ENCODE measurements at places on chromosomes 4 and X.

GRCh38 chr4:83251447-83251830, 33.2 kb downstream of the COQ2 start:
- DNase-seq: no peak

- no peak for DNase-seq
Measured at GRCh38 chr4:95317085-95317793, 231.5 kb downstream of the UNC5C start.

DNA sequence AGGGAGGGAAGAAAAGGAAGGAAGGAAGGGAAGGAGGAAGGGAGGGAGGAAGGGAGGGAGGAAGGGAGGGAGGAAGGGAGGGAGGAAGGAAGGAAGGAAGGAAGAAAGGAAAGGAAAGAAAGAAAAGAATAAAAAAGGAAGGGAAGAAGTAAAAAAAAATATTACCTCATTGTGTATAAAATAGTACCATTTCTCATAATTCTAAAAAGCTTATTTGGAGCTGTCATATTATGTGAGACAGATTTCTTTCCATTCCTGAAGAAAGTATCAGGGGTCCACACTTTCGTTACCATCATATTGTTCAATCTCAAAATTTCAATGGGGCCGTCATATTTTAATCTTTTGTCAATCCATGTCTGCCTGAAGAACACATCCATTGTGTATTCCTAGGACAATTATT, 16.1 kb downstream of the GABRA4 start:
- no peak for DNase-seq

DNA sequence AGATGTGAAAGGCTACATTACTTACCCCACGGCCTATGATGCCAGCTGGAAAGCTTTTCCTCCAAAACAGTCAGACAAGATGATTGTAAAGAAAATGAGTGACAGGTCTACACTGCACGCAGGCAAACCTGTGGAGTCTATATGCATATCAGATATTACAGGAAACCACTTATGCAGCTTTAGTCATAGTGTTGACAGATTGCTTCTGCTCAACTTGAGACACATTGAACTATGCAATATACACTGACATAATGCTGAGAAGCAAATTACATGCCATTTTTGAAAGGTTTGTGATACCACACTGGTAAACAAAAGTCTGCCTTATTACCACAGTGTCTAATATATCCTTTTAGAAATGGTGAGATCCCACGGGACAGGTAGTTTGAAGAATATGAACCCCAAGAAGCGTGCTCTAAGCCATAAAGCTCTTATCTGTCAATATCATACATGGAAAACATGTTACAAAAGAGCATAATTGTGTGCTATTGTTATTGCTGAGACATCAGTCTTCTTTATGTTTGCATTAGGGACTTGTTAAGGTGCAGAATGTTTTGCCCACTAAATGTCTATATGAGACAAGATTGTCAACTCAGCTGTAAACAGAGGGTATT, 1835.8 kb upstream of the TENM3 start:
- DNase-seq: no peak

DNA sequence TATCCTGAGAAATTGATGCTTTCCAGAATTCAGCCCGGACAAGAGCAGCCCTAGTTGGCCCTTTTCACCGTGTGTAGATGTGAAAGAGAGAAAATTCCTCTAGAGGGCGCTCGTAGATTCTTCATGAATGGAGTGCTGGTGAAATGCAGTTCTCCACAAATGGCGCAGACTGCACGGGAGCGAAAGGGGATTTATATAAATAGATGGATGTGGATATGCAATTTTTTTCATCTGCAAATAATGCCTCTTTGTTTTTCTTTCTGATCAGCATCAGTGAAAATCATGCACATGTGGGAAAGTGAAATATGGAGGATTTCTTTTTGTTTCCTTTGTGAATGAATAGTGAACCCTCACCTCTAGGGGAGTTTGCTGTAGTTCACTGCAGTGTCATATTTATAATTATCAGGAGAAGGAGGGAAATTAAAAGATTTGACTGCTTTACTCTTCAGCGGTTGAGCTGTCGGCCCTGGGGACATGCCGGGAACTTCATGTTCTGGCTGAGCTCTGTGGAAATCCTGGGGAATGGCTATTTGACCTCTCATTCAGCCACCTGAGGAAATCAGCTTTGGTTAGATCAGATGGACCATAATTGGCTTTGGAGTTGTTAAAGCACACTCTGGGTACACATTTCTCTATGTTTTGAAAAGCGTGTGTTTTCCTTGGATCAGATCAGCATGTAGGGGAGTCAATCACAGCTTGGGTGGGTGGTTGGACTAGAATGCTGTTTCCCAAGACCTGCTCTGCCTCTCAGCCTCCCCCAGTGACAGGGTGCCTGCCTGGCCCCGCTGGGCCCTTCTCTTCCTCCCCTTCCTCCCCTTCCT, 115.0 kb upstream of the SHISA3 start:
- no peak for DNase-seq

DNA sequence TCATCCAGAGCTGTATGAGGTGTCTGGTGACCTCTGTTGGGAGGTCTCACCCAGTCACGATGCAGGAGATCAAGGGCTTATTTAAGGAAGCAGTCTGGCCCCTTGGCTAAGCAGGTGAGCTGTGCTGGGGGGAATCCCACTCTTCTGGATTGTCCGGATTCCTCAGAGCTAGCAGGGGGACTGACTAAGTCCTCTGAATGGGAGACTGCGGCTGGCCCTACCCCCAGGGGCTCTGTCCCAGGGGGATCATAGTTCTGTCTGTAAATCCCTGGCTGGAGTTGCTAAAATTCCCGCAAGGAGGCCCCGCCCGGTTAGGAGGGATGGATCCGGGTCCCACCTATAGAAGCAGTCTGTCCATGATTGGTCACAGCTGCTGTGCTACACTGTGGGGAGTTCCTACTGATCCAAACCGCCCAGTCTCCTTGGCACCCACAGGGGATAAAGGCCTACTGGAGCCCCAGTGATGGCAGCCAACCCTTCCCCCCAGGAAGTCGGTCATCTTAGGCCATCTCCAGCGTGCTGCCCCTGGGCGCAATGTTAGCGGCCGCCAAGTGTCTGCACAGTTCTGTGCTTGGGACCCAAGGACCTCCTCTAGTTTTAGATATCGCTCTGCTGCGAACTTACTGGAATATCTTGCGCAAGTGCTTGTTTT, 118.2 kb upstream of the KLF8 start:
- no peak for DNase-seq

DNA sequence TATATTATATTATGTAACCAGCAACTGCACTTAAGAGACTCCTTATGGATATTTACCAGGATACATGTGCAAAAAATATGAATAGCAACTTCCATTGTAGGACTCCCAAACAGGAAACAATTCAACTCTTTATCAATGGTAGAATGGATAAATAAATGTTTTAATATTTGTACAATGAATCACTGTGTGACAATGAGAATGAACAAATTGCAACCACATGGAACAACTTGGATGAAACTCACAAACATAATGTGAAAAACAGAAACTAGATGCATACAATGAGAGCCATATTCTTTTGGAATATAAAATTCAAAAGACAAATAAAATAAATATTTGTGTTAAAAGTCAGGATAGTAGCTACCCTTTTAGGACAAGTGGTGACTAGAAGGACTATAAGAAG, 1015.7 kb downstream of the TECRL start:
- no peak for DNase-seq

GRCh38 chr4:102477657-102478056, 23.5 kb upstream of the NFKB1 start:
- DNase-seq: no peak

DNA sequence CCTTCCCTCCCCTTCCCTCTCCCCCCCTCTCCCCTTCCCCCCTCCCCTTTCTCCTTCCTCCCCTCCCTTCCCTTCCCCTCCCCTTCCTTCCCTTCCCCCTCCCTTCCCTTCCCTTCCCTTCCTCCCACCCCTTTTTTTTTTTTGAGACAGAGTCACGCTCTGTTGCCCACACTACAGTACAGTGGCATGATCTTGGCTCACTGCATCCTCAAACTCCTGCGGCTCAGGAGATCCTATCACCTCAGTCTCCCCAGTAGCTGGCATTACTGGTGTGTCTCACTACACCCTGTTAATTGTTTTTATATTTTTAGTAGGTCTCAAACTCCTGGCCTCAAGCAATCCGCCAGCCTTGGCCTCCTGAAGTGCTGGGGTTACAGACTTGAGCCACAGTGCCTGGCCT, 66.6 kb downstream of the TBC1D9 start:
- DNase-seq: no peak

- DNase-seq: no peak
Measured at GRCh38 chrX:115344885-115345614, 55.5 kb downstream of the LUZP4 start.

DNA sequence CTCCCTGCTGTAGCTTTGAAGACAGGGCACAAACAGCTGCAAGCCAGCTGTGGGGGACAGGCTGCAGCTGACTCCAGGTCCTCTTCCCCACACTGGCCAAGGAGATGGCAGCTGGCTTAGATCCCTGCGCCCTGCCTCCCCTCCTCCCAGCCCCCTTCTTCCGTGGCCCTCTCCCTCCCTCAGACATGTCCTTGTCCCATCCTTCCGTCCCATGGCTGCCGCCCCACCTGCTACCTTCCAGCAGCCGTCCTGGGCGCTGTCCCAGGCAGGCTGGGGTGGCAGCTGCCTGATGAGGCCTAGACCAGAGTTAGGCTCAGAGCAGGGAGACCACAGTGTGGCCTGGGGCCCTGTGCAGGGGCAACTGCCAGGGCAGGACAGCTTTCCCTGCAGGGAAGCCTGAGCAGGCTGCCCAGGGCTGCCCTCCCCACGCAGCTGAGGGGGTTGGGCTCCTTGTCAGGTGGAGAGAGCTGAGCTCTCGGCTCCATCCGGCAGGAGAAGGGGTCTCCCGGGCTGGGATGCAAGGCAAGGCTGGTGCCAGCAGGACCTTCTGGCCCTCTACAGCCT, 3.3 kb upstream of the BGN start:
- no peak for DNase-seq

DNA sequence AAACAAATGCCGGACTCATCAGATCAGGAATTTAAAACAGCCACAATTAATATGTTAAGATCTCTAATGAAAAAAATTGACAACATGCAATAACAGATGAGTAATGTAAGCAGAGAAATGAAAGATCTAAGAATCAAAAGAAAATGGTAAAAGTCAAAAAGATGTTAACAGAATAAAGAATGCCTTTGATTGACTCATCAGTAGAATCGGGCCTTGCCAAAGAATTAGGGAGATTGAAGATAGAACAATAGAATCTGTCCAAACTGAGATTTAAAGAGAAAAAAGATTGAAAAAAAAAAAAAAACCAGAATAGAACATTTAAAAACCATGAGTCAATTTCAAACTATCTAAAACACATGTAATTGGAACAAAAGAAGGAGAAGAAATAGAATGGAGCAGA, 25.9 kb upstream of the GUCY1A1 start:
- no peak for DNase-seq

DNA sequence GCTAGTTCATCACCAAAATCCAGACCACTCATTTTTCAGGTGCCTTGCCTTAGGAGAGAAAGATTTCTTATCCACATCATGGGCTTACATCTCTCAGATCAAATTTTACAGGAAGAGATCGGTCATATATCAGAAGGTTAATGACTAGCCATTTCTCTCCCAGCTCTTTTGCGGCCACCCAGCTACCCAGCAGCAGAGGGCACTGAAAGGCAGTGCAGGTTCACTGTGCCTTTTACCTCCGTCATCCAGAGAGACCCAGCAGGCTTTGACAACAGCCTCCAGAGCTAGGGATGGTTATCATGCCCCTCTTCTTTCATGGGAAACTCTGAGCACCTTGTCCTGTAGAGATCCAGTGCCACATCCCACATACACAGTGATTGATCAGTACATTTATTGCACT, 384.8 kb downstream of the AFF2 start:
- no peak for DNase-seq

DNA sequence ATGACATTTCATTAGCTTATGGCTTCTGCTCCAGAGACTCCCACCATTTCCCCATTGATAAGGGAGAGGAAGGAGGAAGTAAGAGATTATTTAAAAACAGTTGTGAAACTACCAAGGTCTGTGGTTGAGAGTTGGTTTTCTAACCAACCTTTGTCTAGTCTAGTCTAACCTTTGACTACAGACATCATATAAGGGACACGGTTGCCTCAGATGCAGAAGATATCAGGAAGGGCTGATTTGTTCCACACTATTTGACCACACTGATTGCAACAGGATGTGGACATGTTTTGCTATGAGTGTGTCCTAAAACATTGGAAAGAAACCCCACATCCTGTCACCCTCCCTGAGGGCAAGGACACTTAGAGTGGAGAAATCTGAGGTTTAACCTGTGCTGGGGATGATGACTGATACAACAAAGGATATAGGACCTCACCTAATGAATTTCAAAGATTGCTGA, 53.0 kb downstream of the COQ2 start:
- peak; percentile 13 for DNase-seq

DNA sequence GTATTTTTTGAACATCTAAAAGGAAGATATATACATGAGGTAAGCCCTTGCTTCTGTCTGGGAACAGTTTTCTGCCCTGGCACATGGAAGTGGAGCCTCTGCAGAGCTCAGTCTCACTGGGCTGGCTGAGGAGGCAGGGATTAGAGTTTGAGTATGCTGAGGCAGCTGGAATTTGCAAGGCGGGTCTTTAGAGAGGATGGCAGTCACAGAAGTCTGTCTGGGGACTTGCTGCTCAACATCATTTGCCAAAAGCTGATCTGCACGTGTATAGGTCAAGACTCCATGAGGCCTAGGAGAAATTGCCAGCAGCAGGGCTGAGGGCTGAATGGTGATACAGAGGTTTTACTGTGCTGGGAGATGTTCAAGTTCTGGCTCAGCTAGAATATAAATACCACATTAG, 163.6 kb upstream of the ANK2 start:
- no peak for DNase-seq

- no peak for DNase-seq
Measured at GRCh38 chr4:110618581-110619462, 4.1 kb downstream of the PITX2 start.

DNA sequence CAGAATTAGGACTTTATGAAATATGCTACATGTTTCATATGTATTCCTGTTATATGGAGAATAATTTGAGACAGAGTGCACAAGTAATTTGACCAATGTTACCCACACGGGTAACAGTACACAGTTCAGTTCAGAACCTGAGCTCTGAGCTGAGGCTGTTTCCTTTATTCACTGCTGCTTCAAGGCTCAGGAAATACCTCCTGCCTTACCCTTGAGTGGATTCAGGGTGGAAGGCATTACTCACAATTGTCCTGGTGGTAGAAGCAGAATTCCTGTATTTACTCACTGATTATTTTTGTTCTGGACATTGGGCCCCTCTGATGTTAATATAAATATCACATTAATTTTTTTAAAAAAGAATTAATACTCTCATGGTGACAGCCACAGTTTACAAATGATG, 73.5 kb upstream of the CAMK2D start:
- DNase-seq: no peak

- DNase-seq: no peak
Measured at GRCh38 chr4:7000421-7001176, 42.6 kb upstream of the TADA2B start.
